Breast epithelium (tissue), 4 donors: ENCODE measurements at places on chromosomes 1 and 21. TPM values are rescaled to one million over a fixed set of nuclear protein-coding genes. Genes with fewer than 3 reads are reported as not detected.
A peak's percentile ranks its signal among the peaks of the same experiment; 100 is the strongest.

- no peaks in the 10 kb centered on the region for H3K27me3 ChIP-seq
- no peak overlapping the region for H3K4me3 ChIP-seq
- no peaks in the 10 kb centered on the region for H3K36me3 ChIP-seq
- peaks cover 4% of the 10 kb centered on the region for H3K4me1 ChIP-seq
- H3K27ac ChIP-seq: no peak overlapping the region
Observed at GRCh38 chr1:16965486-16966067, 14.8 kb downstream of the MFAP2 start.

- no peaks in the 10 kb centered on the region for H3K36me3 ChIP-seq
- no peak overlapping the region for H3K4me3 ChIP-seq
- H3K27ac ChIP-seq: no peak overlapping the region
- no peaks in the 10 kb centered on the region for H3K27me3 ChIP-seq
Observed at GRCh38 chr1:109598655-109599054, 20.8 kb downstream of the GNAT2 start.

- no peaks in the 10 kb centered on the region for H3K27me3 ChIP-seq
- no peak overlapping the region for H3K27ac ChIP-seq
- H3K4me1 ChIP-seq: no peaks in the 10 kb centered on the region
- DNase-seq: no peak
- H3K36me3 ChIP-seq: no peaks in the 10 kb centered on the region
Observed at GRCh38 chr1:247574664-247575063, 13.5 kb upstream of the OR2G2 start.

DNA sequence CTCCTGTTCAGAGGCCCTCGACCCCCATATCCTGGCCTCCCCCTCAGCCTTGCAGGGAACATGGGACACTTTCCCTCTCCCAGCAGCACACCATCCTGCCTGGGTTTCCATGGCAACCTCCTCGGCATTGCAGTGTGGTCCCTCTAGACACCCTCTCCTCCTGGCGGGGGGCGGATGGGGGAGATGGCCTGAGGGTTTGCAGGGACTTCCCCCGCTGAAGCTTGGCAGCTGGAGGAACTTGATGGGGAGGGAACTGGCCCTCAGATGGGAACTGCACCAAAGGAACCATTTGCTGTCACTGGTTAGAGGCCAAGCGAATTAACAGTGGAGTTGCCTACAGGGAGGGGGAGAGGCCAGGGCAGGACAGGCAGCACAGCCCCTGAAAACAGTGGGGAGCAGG lies 28.7 kb downstream of the RIMS3 start:
- no peaks in the 10 kb centered on the region for H3K36me3 ChIP-seq
- H3K4me1 ChIP-seq: no peaks in the 10 kb centered on the region
- H3K27me3 ChIP-seq: no peaks in the 10 kb centered on the region

DNA sequence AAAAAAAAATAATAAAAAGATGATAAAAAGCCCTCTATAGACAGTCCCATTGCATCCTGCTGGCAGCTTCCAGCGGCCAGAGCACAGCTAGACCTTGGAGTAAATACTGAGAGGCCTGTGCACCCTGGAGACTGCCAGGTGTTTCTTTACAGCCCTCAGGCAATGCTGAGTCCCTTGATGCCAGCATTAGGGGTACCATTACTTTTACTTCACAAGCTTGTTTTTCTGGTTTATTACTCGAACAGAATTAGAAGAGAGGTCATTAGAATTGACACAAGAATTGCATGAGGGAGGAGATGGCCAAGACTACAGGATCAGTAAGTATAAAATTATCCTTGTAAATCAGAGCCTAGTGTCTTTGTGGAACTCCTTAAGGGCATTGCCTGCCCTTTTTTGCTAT lies 43.6 kb downstream of the AKNAD1 start:
- no peaks in the 10 kb centered on the region for H3K27me3 ChIP-seq
- no peak for DNase-seq
- no peaks in the 10 kb centered on the region for H3K36me3 ChIP-seq

DNA sequence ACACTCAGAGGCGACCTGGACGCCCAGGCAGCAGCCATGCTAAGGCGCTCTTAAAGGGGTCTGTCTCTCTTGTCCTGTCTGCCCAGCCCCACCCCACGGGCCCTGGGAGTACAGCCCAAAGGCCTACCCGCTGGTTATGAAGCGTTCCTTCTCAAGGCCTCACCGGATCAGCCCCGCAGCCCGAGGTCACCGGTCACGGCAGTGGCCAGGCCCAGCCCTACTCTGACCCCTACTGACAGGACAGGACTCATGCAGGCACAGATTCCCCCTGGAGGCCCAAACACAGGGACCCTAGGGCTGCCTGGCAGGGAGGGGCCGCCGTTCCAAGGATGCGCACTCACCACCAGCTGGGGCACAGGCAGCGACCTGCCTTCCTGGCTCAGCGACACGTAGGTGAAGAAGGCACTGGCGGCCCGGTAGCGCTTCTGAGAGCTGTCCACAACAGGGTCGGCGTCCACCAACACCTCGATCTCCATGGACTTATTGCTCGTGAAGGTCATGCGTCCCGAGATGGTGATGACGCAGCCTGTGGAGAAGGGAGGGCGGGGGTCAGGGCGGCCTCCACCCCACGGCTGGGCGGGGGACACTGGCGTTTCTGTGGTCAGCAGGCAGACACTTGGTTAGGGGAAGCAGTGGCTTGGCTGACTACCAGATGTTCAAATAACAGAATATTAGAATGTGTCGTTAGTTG lies 20.0 kb upstream of the GPR153 start:
- no peak overlapping the region for H3K27ac ChIP-seq
- H3K27me3 ChIP-seq: no peaks in the 10 kb centered on the region
- H3K4me3 ChIP-seq: no peak overlapping the region

DNA sequence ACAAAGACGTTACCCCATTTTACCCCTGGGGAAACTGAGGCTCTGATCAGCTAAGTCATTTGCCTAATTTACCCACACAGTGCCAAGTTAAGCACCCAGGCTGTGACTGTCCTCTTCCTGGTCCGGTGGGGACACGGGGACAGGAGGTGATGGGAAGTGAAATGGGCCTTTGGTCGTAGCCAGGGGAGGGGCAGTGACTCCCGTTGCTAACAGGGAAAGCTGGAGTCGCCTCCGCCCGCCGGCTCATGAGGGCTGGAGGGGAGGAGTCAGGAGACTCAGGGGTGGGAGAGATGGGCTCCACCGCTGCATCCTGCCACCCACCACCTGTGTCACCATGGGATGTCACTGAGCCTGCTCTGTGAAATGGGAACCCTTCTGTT lies 139.3 kb downstream of the PGBD5 start:
- H3K4me3 ChIP-seq: no peak overlapping the region
- H3K27ac ChIP-seq: no peak overlapping the region
- H3K36me3 ChIP-seq: no peaks in the 10 kb centered on the region

DNA sequence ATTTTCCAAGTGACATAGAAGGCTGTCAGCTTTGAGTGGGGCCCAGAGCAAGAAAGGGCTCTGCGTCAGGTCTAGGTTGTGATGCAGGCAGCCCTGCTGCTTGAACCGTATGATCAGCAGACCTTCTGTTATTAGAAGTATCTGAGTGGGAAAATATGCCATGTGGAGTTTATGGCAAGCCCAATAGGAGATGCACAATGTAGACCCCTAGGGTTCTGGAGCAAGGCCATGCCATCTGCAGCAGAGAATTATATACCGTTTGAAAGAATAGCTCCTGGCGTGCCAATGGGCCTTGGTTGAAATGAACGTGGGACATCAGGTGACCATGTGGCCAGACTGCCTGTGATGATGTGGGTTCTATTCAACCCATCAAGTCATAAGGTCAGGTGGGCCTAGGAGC lies 44.1 kb upstream of the ZBTB18 start:
- no peak for DNase-seq
- no peak overlapping the region for H3K27ac ChIP-seq
- no peak overlapping the region for H3K4me3 ChIP-seq
- no peaks in the 10 kb centered on the region for H3K27me3 ChIP-seq
- no peaks in the 10 kb centered on the region for H3K36me3 ChIP-seq
- H3K4me1 ChIP-seq: no peaks in the 10 kb centered on the region

GRCh38 chr21:32957545-32957944 lies 68.2 kb upstream of the OLIG2 start:
- no peak overlapping the region for H3K27ac ChIP-seq
- no peaks in the 10 kb centered on the region for H3K4me1 ChIP-seq

GRCh38 chr1:218377143-218377660 lies 32.1 kb downstream of the TGFB2 start:
- H3K27ac ChIP-seq: no peak overlapping the region
- H3K4me1 ChIP-seq: peaks cover 8% of the 10 kb centered on the region
- DNase-seq: no peak

GRCh38 chr1:78825561-78825960 lies 175.9 kb downstream of the IFI44 start:
- no peak overlapping the region for H3K4me3 ChIP-seq
- H3K4me1 ChIP-seq: no peaks in the 10 kb centered on the region
- no peaks in the 10 kb centered on the region for H3K36me3 ChIP-seq
- H3K27me3 ChIP-seq: no peaks in the 10 kb centered on the region

GRCh38 chr1:168623831-168624230 lies 47.4 kb downstream of the XCL1 start:
- H3K4me1 ChIP-seq: no peaks in the 10 kb centered on the region
- H3K27ac ChIP-seq: no peak overlapping the region
- no peaks in the 10 kb centered on the region for H3K27me3 ChIP-seq
- H3K36me3 ChIP-seq: no peaks in the 10 kb centered on the region

DNA sequence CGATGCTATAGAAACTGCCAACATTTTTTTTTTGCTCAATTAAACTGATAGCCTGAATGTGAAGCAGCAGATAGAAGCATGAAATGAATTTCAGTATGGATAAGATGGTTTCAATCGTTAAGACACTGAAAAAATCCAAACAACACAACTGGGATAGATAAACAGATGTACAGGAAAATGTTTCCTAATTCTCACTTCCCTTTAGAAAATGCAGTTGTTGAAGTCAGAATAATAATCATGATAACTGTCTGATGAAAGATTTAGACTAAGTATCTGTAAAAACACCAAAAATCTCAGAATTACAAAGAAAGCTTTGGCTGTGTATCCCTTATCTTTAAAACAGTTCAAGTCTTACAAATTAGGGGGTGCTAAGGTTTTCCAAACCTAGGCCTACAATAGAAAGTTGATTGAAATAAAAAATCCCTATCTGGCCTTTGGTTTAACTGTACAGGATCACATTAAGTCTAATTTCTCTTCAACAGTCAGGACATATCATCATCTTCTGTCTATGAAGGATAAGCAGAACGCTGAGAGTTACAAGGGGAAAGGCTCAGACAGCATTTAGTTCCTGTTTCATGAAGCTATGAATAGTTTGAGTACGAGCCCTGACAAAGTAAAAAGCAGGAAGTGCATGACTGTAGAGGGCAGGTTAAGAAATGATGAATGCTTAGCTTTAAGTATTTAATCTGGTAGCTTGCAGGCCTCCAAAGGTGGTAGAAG lies 203.2 kb downstream of the APP start:
- H3K4me3 ChIP-seq: no peak overlapping the region
- H3K27me3 ChIP-seq: no peaks in the 10 kb centered on the region
- no peak for DNase-seq
- H3K36me3 ChIP-seq: no peaks in the 10 kb centered on the region

GRCh38 chr1:98854137-98854536 lies 150.5 kb downstream of the PLPPR5 start:
- H3K36me3 ChIP-seq: no peaks in the 10 kb centered on the region
- no peak for DNase-seq

DNA sequence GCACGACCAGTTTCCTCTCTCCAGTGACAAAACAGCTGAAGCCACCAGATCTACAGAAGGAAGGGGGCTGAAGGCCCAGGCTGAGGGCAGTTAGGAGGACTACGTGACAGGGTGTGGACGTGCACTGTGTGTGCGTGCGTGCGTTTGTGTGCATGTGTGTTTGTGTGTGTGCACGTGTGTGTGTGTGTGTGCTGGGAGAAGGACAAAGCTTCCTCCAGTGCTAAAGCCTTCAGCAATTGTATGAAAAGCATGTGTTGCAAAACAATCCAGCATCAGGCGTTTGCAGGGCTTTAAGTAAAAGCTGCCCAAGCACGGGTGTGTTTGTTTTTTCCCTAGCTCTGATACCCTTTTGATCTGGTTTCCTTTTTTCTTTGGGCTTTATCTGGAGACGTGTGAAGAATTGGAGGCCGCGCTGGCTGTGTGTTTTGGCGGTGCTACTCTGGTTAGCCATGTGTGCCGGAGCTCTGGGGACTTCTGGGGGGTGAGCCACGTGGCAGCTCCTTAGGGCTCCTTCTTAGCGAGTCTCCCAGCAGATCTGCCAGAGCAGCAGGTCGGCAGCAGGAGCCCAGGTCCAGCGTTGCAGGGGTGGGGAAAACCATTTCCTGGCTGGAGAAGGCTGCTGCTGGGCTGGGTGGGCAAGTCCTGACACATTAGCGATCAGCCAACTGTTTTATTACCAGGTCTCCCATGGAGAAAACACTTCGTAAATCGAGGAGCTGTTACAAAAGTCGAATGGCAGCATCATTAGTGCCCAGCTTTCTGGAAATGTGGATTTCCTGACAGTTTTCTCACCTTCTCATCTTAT lies 73.4 kb downstream of the UCK2 start:
- DNase-seq: no peak
- H3K27me3 ChIP-seq: no peaks in the 10 kb centered on the region
- H3K36me3 ChIP-seq: no peaks in the 10 kb centered on the region
- no peak overlapping the region for H3K4me3 ChIP-seq
- peaks cover 16% of the 10 kb centered on the region for H3K4me1 ChIP-seq
- peak overlapping the region; percentile 86 for H3K27ac ChIP-seq

DNA sequence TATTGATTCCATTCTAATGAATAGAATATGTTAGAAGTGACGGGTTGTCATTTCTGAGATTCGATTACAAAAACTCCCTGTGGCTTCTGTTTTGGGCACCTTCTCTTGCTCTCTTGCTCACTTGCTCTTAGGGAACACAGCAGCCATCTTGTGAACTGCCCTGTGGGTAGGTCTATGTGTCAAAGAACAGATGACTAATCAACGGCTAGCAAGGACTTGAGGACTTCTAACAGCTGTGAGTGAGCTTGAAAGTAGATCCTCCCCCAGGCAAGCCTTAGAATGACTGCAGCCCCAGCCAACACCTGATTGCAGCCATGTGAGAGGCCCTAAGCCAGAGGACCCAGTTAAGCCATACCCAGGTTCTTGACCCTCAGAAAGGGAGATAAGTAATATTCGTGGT lies 49.3 kb downstream of the AZIN2 start:
- no peak overlapping the region for H3K4me3 ChIP-seq
- H3K27me3 ChIP-seq: no peaks in the 10 kb centered on the region
- no peaks in the 10 kb centered on the region for H3K36me3 ChIP-seq
- H3K27ac ChIP-seq: no peak overlapping the region

GRCh38 chr1:180593382-180593781 lies 34.6 kb downstream of the OVAAL start:
- no peak overlapping the region for H3K27ac ChIP-seq
- no peaks in the 10 kb centered on the region for H3K27me3 ChIP-seq
- no peak for DNase-seq
- no peaks in the 10 kb centered on the region for H3K36me3 ChIP-seq
- no peak overlapping the region for H3K4me3 ChIP-seq
- H3K4me1 ChIP-seq: no peaks in the 10 kb centered on the region

GRCh38 chr1:115671176-115671934 lies 29.6 kb downstream of the VANGL1 start:
- H3K36me3 ChIP-seq: no peaks in the 10 kb centered on the region
- H3K27me3 ChIP-seq: no peaks in the 10 kb centered on the region
- H3K4me3 ChIP-seq: no peak overlapping the region
- H3K4me1 ChIP-seq: no peaks in the 10 kb centered on the region

ANKRD34A gene
- total RNA-seq: 0.59 TPM

PRRX1 gene
- total RNA-seq: 48.9 TPM

DMRTB1 gene
- total RNA-seq: not detected

OR2T29 gene
- total RNA-seq: not detected

TSPAN2 gene
- total RNA-seq: 9.7 TPM

FAM131C gene
- total RNA-seq: not detected

THEMIS2 gene
- 22.0 TPM for total RNA-seq

DPYD gene
- total RNA-seq: 95.1 TPM

UBL4B gene
- total RNA-seq: 0.29 TPM
